ENCODE measurements at places on chromosomes 3 and 15.

GRCh38 chr3:189529468-189529867, 101.7 kb upstream of the TP63 start:
- H3K27me3 ChIP-seq, result no peaks in the 10 kb centered on the region
- no peak overlapping the region for H3K4me3 ChIP-seq
- H3K36me3 ChIP-seq, result peaks cover 4% of the 10 kb centered on the region
- DNase-seq, result no peak

- H3K36me3 ChIP-seq, result no peaks in the 10 kb centered on the region
- peaks cover 8% of the 10 kb centered on the region for H3K27me3 ChIP-seq
- no peak for DNase-seq
- no peak overlapping the region for H3K4me3 ChIP-seq
These were observed 75.6 kb downstream of the GMNC start for GRCh38 chr3:190786898-190787297.

DNA sequence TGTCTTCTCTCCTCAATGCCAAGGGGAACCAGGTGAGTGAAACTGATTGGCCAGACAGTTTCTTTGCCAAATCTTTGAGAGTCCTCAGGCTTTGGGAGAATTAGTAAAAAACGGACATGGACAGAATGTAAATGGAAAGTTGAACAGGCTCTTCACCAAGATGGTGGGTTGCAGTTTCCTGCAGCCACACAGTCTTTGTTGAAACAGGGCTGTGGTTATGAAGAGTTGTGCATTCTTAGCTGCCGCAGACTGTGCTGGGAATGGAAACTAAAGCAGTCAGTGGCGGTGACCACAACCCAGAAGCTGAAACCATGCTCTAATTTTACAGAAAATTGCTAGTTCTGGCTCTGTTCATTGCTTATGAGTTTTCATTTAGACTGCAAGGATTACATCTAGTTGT, 42.1 kb upstream of the TASOR start:
- peaks cover 47% of the 10 kb centered on the region for H3K36me3 ChIP-seq
- H3K27me3 ChIP-seq, result no peaks in the 10 kb centered on the region
- H3K4me3 ChIP-seq, result no peak overlapping the region
- DNase-seq, result no peak
- H3K4me1 ChIP-seq, result peaks cover 3% of the 10 kb centered on the region
- H3K27ac ChIP-seq, result no peak overlapping the region

GRCh38 chr15:35141743-35142471, 56.8 kb upstream of the NANOGP8 start:
- H3K4me1 ChIP-seq, result peaks cover 53% of the 10 kb centered on the region
- H3K4me3 ChIP-seq, result no peak overlapping the region
- no peak for DNase-seq
- H3K27ac ChIP-seq, result peak overlapping the region; percentile 96

GRCh38 chr3:5462086-5462485, 274.6 kb downstream of the EDEM1 start:
- no peak overlapping the region for H3K27ac ChIP-seq
- H3K4me3 ChIP-seq, result no peak overlapping the region
- H3K36me3 ChIP-seq, result no peaks in the 10 kb centered on the region
- no peak for DNase-seq
- H3K27me3 ChIP-seq, result peaks cover 14% of the 10 kb centered on the region

- H3K4me1 ChIP-seq, result no peaks in the 10 kb centered on the region
- no peaks in the 10 kb centered on the region for H3K36me3 ChIP-seq
- no peak for DNase-seq
- no peak overlapping the region for H3K27ac ChIP-seq
- H3K27me3 ChIP-seq, result peaks cover 36% of the 10 kb centered on the region
These were observed 2.5 kb downstream of the IL16 start for GRCh38 chr15:81199031-81199779.

DNA sequence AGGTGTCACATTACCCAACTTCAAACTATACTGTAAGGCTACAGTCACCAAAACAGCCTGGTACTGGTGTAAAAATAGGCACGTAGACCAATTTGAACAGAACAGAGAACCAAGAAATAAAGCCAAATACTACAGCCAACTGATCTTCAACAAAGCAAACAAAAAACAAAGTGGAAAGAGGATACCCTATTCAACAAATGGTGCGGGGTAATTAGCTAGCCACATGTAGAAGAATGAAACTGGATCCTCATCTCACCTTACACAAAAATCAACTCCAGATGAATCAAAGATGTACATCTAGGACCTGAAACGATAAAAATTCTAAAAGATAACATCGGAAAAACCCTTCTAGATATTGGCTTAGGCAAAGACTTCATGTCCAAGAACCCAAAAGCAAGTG, 13.1 kb downstream of the PEAK1 start:
- H3K27ac ChIP-seq, result no peak overlapping the region
- peaks cover 14% of the 10 kb centered on the region for H3K36me3 ChIP-seq
- no peak for DNase-seq
- H3K4me1 ChIP-seq, result peaks cover 20% of the 10 kb centered on the region

- H3K4me1 ChIP-seq, result no peaks in the 10 kb centered on the region
- H3K4me3 ChIP-seq, result no peak overlapping the region
- no peak for DNase-seq
- no peak overlapping the region for H3K27ac ChIP-seq
These were observed 212.5 kb downstream of the UBE3A start for GRCh38 chr15:25226360-25226759.

DNA sequence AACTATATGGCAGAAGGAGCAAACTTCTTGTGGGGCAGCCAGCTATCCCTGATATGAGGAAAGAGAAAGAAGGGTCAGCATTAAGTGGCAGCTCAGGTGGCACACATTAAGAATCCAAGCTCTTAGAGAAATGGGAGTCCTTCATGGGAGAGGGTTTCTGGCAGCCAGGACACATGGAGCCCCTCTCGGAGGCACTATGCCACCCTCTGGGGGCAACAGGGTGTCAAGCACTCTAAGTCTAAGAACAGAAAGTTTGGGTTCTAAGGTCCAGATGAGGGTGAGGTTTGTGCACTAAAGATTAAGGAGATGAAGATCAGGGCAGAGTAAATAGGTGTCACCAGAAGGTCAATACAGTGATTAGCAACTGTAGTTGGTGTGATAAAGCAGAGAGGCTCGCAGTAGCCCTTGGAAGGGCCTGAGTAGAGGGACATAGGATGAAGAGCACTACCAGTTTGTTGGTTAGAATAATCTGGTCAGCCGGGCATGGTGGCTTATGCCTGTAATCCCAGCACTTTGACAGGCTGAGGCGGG, 89.3 kb downstream of the ST6GAL1 start:
- no peak for DNase-seq
- peaks cover 14% of the 10 kb centered on the region for H3K36me3 ChIP-seq
- no peak overlapping the region for H3K27ac ChIP-seq
- no peak overlapping the region for H3K4me3 ChIP-seq

DNA sequence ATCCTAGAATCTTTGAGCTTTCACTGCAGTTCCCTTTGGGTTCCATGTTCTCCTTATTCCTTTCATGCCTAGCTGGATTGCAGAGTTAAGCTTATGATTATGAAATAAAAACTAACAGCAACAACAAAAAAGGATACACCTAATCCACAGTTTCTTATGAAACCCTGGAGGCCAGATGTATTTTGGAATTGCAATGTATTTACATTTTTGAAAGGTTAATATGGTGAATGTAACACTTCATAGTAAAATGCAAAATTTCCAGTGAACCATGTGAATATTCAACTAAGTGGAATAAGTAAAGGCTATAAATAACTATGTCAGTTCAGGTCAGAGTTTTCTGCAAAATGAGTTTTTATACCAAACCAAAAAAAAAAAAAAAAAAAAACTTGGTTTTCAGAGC, 65.8 kb upstream of the FLNB start:
- no peak overlapping the region for H3K27ac ChIP-seq
- H3K4me3 ChIP-seq, result no peak overlapping the region
- no peaks in the 10 kb centered on the region for H3K27me3 ChIP-seq
- DNase-seq, result no peak
- H3K4me1 ChIP-seq, result peaks cover 21% of the 10 kb centered on the region
- peaks cover 11% of the 10 kb centered on the region for H3K36me3 ChIP-seq

GRCh38 chr15:98727115-98728040, 79.0 kb downstream of the IGF1R start:
- no peaks in the 10 kb centered on the region for H3K27me3 ChIP-seq
- H3K36me3 ChIP-seq, result no peaks in the 10 kb centered on the region
- DNase-seq, result peak; percentile 78

DNA sequence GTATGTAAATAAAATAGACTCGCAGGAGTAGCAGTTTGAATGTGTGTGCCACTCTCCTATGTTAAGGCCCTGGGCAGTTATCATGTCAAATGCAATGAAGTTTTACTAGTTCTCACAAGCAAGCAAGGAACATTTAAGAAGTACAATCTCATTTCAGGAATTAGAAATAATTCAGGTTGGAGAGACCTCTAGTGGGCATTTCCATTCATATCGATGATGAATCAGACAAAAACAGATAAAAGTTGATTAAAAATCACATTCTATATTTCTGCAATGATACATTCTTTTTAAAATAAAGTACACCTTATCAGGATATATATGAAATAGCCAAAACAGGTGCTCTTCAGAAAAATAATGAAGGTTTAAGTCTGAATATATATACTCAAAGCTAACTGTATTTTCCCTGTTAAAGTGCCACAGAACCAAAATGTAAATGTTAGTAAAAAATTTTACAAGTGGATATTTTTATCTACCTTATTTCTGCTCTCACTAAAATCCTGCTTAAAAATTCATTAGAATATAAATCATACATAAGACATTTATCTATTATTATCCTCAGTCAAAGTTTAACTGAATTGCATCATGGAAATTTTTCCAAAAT, 492.4 kb upstream of the FRG2C start:
- H3K27ac ChIP-seq, result no peak overlapping the region
- no peaks in the 10 kb centered on the region for H3K4me1 ChIP-seq
- H3K4me3 ChIP-seq, result no peak overlapping the region
- H3K27me3 ChIP-seq, result peaks cover 44% of the 10 kb centered on the region
- DNase-seq, result no peak

DNA sequence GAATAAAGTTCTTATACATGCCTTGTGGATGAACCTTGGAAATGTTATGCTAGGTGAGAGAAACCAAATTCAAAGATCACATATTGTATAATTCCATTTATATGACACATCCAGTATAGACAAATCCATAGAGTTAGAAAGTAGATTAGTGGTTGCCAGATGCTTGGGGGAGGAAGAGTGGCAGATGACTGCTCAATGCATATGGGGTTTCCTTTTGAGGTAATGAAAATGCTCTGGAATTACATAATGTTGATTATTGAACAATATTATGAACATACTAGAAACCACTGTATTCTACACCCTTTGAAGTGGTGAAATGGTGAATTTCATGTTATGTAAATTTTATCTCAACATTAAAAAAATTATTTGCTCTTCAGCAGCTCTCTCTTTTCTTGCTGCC, 100.8 kb downstream of the DHX36 start:
- no peaks in the 10 kb centered on the region for H3K27me3 ChIP-seq
- H3K4me1 ChIP-seq, result peaks cover 19% of the 10 kb centered on the region
- H3K36me3 ChIP-seq, result peaks cover 5% of the 10 kb centered on the region

- H3K36me3 ChIP-seq, result peaks cover 19% of the 10 kb centered on the region
- no peak overlapping the region for H3K4me3 ChIP-seq
- H3K27ac ChIP-seq, result no peak overlapping the region
- H3K4me1 ChIP-seq, result peaks cover 10% of the 10 kb centered on the region
These were observed 172.2 kb downstream of the LPP start for GRCh38 chr3:188326111-188326510.

- no peak overlapping the region for H3K27ac ChIP-seq
- no peak overlapping the region for H3K4me3 ChIP-seq
- no peak for DNase-seq
- H3K27me3 ChIP-seq, result no peaks in the 10 kb centered on the region
- peaks cover 7% of the 10 kb centered on the region for H3K4me1 ChIP-seq
- no peaks in the 10 kb centered on the region for H3K36me3 ChIP-seq
These were observed 12.0 kb upstream of the ATP1B3 start for GRCh38 chr3:141864281-141864970.

DNA sequence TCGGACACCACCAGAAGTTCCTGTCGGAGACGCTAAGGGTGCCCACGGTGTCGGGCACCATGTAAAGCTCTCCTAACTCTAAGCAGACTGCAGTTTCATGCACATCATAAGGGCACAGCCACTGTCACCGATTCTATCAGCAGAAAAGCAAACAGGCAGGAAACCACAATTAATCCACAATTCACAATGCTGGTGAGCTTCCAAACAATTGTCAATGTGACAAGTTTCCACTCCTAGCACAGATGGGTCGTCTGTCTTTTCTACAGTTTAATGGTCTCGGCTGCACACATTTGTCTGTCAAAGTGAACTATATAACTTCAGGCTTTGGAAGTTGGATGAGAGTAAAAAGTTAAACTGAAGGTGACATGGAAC, 8.8 kb upstream of the OCA2 start:
- peak overlapping the region; percentile 82 for H3K4me3 ChIP-seq
- H3K27ac ChIP-seq, result no peak overlapping the region
- no peak for DNase-seq
- H3K27me3 ChIP-seq, result peaks cover 46% of the 10 kb centered on the region
- peaks cover 10% of the 10 kb centered on the region for H3K4me1 ChIP-seq
- H3K36me3 ChIP-seq, result peaks cover 15% of the 10 kb centered on the region

DNA sequence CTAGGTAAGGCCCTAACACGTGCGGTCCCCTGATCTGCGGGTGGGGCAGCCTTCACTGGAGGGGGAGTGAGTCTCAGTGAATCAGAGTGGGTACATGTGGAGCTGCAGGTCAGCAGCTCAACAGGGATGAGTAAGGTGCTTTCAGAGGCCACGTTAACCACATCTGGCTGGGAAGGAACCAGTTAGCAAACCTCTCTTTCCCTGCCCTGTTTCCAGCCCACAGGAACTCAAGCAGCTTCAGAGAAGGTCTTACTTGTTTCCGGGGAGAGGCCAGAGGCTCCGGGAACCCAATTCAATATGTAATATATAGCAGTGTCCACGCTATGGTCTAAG, 175.3 kb downstream of the XXYLT1 start:
- H3K27me3 ChIP-seq, result no peaks in the 10 kb centered on the region
- peaks cover 16% of the 10 kb centered on the region for H3K36me3 ChIP-seq
- no peak overlapping the region for H3K4me3 ChIP-seq
- no peak for DNase-seq

GRCh38 chr3:194245975-194246561, 105.1 kb downstream of the CPN2 start:
- H3K27ac ChIP-seq, result no peak overlapping the region
- H3K27me3 ChIP-seq, result no peaks in the 10 kb centered on the region
- DNase-seq, result no peak

GRCh38 chr3:155560135-155560534, 184.7 kb downstream of the PLCH1 start:
- H3K27ac ChIP-seq, result no peak overlapping the region
- peaks cover 2% of the 10 kb centered on the region for H3K4me1 ChIP-seq
- DNase-seq, result no peak

DNA sequence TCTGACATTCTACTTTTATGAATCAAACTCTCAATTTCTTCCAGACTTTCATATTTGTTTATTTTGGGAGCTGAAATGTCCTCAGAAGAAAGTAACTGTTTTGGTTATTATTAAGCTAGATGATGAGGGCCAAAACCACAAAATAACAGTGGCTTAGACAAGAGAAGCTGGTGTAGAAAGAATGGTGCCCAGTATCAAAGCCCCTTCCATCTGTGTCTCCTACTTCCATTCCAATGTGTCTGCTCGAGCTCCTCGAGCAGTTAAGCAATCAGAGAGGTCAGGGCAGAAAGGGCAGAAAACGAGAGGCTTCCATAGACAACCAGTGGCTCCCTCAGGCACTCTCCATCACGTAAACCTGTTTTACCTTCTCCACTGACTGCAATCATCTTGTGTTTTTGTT, 59.7 kb upstream of the MAGI1 start:
- H3K27me3 ChIP-seq, result no peaks in the 10 kb centered on the region
- H3K27ac ChIP-seq, result no peak overlapping the region
- H3K4me3 ChIP-seq, result no peak overlapping the region
- peaks cover 4% of the 10 kb centered on the region for H3K36me3 ChIP-seq
- no peaks in the 10 kb centered on the region for H3K4me1 ChIP-seq
- no peak for DNase-seq

- DNase-seq, result no peak
- peaks cover 19% of the 10 kb centered on the region for H3K4me1 ChIP-seq
- no peak overlapping the region for H3K27ac ChIP-seq
- no peaks in the 10 kb centered on the region for H3K36me3 ChIP-seq
These were observed 1.4 kb upstream of the AP4E1 start for GRCh38 chr15:50906954-50907600.

Measured in mesothelial cell of epicardium (in vitro differentiated cells).